Ovary (tissue), 10 donors: ENCODE measurements at places on chromosomes 6 and 20. TPM values are rescaled to one million over a fixed set of nuclear protein-coding genes. Genes with fewer than 3 reads are reported as not detected.

Gene BNIP5
- total RNA-seq: 0.24 TPM

DNA sequence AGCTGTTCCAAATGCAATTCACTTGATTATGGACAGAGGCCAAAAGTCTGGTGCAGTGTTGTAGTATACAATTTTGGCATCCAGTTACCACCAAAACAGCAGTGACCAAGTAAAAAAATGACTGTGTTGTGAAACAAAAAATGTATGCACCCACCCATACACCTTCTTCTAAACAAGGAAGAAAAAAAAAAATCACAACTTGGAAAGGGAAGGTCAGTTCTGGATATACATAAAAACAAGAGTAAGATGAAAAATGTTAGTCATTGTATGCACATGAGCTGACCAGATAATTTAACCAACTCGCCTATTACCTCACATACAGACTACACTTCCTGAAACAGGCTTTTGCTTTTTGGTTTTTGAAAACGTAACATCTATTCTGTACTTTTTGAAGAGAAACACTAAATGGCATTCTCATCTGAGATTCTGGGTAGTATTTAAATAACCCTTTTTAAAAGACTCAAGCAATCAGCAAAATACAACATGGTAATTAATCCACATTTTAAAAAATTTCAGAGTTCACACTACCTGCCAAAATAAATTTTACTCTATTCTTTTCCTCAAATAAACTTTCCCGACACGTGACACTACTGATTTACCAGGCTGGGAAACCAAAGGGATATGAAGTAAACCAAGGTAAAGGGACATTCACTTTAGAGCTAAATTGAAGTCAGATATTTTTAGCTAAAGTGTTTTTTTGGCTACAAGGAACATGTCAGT is 141.6 kb upstream of the SHLD1 start:
- no peak for DNase-seq

DNA sequence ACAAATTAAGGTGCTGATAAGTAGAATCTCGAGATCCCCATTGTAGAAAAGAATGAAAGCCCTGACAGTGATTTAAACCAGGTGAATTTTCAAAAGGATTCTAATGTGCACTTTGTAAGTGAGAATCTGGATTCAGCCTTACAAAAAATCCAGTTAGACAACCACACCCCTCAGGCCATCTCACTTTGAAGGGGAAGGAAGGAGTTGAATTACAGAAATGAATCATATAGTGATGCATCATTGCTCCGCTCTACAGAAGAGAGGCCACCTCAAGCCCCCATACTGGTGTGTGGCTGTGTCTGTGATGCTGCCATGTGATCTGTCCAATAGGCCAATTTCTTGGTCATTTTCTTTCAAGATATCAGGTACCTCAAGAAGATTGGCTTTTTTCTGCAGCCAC is 85.5 kb upstream of the NT5E start:
- no peak for DNase-seq

GRCh38 chr20:48990467-48990866 is 55.6 kb upstream of the CSE1L start:
- no peak for DNase-seq
